Bronchial epithelial cell (primary cell): ENCODE measurements at places on chromosomes 2 and 18. TPM values are rescaled to one million over a fixed set of nuclear protein-coding genes. Genes with fewer than 3 reads are reported as not detected.
A peak's percentile ranks its signal among the peaks of the same experiment; 100 is the strongest.

GRCh38 chr2:14572633-14573032 lies 59.9 kb upstream of the LRATD1 start:
- no peak for DNase-seq

The ZC3H6 gene
- 3.4 and 5.6 TPM in 2 replicates for total RNA-seq

The LIPT1 gene
- 4.2 and 4.5 TPM in 2 replicates for total RNA-seq

The UGT1A3 gene
- total RNA-seq = 2.7 TPM in 1 of 2 replicates, not detected in the other

- DNase-seq = no peak
These were observed 675.1 kb upstream of the SYT4 start for GRCh38 chr18:43952398-43952797.

DNA sequence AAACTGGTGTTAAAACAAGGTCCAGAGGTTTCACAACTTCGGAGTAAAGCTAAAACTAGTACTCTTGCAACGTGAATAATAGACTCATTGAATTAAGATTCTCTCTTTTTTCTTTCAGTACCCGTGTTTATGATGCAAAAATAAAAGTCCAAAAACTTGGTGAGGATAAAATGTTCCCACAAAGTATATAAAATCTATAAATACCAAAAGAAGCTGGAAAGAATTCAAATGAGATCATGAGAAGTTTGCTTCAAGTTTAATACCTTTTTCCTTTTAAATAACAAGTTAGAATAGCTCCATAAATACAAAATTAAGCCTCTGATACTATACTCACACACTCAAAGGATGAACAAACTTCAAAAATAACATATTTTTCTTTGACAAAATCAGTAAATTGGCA lies 34.0 kb downstream of the METTL4 start:
- DNase-seq = no peak

- no peak for DNase-seq
These were observed 139.9 kb upstream of the EPAS1 start for GRCh38 chr2:46157072-46157965.

GRCh38 chr2:138455691-138456090 lies 45.9 kb upstream of the SPOPL start:
- DNase-seq = no peak

- DNase-seq = no peak
These were observed 8.7 kb downstream of the PHOSPHO2 start for GRCh38 chr2:169702996-169703395.

The TFCP2L1 gene
- 5.5 and 10.6 TPM in 2 replicates for total RNA-seq

- no peak for DNase-seq
These were observed 19.1 kb upstream of the KANSL1L start for GRCh38 chr2:210190345-210190744.

DNA sequence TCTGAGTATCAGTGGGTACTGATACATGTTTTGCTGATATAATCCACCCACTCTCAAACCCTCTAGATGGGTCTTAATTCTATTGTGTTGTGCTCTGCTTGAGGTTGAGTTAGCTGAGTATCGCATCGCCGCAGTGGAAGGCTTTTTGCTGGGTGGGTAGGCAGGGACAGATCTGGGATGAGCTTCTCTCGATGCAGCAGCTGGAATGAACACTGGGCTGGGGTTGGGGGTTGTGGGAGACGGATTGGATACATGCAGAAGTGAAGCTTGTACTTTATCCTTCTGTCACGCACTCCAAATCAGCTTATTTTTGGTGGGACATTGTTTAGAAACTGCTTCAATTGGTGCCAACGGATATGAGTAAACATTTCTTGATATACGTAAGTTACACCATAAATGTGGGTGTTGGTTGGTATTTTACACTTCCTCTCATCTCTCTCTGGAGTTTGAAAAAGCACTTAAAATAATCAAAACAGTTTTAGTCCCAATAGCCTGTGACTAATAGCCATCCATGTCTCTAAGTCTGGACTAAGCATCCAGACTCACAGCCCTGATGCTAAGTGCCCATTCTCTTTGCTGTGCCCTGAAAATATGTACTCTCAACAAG lies 107.1 kb downstream of the POLE4 start:
- DNase-seq = peak; percentile 68

- DNase-seq = no peak
These were observed 126.3 kb downstream of the XRCC5 start for GRCh38 chr2:216235462-216235861.

DNA sequence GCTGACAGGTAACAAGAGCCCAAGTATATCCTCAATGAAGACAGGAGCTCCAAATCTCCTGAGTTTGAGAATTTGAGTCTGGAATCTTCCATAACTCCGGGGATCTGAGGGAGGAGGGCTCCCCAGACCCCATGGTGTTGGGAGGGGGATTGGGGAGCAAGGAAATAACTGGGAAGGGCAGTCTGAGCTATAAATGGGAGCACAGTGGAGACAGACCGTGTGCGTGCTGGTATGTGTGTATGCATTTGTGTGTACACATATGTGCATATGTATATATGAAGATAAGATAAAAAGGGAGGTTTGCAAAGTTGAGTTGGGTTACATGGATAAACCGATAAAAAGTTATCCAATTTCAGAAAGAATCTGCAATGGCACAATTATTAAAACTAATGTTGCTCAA lies 2.3 kb downstream of the APCDD1 start:
- DNase-seq = no peak

DNA sequence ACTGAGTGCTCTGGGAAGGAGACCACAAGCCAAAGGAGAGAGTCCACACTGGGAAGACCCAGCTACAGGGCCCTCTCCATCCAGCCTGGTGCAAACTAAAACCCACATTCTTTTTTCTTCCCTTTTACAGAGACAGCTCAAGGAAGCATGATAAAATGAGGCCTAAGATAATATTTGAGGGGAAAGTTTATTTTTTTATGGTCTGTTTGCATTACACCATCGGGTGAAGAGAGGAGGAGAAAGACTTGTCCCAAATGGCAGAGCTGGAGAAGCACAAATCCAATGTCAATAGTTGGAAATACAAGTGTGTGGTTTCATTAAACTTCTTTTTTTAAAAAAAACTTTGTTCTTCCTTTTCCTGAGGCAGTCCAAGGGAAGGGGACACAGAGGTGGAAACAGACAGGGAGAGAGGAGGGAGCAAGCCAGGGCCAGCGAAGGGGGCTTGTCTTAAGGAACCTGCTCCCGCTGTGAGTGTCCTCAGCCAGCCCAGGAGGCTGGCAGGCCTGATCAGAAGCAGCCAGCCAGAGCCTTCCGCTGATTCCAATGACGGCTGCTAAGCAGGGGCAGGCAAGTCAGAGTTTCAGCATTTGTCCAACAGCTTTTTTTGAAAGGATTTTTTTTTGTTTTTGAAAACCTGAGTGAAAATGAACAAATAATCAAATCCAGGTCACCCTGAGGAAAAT lies 203.8 kb upstream of the SIX2 start:
- no peak for DNase-seq

- no peak for DNase-seq
These were observed 17.1 kb upstream of the ATRAID start for GRCh38 chr2:27194538-27195354.

The B3GNT7 gene
- total RNA-seq = 0.26 and 0.38 TPM in 2 replicates

The CRACDL gene
- 0.26 and 1.4 TPM in 2 replicates for total RNA-seq

The DOK6 gene
- total RNA-seq = not detected in 2 replicates

- DNase-seq = no peak
These were observed 46.4 kb downstream of the HS1BP3 start for GRCh38 chr2:20604401-20604911.

The RAPGEF4 gene
- 0.26 and 0.90 TPM in 2 replicates for total RNA-seq

DNA sequence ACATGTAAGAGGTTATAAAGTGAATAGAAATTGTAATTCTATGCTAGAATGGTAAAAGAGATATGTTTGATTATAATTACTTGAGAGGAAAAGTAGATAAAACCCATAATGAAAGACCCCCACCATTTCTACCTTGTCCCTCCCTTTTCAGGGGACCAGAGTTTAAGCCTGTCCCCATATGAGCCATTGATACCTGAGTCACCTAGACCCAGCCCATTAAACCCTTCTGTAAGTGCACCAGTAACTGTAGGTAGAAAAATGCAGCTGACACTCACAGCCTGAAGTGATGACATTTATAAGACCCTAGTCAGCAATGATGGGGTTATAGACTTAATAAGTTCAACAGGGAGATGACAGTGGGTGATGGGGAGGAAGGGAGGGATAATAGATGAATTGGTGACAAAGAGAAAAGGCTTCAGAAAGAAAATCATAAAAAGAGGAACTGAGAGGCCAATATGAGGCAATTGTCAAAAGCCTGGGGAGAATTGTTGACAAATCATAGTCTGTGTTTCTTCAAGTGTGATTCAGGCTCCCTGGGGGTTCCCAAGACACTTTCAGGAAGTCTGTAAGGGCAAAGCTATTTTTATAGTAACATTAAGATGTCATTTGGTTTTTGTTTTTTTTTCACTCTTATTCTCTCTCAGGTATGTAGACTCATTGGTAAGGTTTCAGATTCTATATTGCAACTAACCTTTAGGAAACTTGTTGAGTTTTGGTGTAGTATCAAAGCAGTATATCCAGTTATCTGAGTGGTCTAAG lies 544.2 kb downstream of the SATB2 start:
- peak; percentile 23 for DNase-seq

GRCh38 chr18:41265047-41265446 lies 690.0 kb upstream of the PIK3C3 start:
- peak; percentile 72 for DNase-seq

- DNase-seq = no peak
These were observed 249.0 kb downstream of the EXOC6B start for GRCh38 chr2:72576861-72577260.

The PSD4 gene
- 25.0 and 27.0 TPM in 2 replicates for total RNA-seq

The AFF3 gene
- total RNA-seq = 0.13 TPM in 1 of 2 replicates, not detected in the other

DNA sequence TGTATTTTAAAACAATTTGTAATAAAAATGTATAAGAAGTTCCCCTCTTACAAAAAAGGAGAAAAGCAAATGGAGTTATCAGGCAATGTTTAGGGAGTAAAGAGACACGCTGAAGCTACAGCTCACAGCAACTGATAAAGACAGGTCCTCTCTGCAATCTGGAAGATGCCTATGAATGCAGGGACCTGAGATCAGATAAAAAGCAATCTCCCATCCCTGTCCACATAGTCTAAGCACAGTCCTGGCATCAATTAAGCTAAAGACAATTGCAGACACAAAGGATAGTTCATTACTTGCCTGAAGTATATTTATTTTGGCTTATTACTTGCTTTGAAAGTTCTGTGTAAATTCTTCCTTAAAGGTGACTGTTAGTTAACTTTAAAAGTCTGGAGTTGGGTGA lies 5.0 kb downstream of the EIF2AK3 start:
- DNase-seq = no peak
